ENCODE measurements at places on chromosomes 1 and 21.

DNA sequence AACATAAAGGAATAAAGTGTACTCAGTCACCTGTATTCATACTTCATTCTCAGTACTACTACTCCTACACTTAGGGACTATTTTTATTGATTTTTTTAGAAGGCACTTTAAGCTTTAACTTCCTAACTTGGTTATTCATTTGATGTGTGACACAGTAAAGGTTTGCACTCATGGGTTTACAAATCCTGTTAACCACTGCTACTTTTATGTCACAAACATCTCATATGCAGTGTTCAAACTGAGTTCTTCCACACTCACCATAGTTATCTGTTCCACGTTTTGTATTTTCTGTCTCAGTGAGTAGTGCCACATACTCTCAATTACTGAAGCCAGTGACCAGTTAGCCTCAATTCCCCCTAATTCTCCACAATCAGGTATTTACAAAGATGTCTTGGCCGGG, 33.2 kb downstream of the RCOR3 start:
- no peak for DNase-seq

DNA sequence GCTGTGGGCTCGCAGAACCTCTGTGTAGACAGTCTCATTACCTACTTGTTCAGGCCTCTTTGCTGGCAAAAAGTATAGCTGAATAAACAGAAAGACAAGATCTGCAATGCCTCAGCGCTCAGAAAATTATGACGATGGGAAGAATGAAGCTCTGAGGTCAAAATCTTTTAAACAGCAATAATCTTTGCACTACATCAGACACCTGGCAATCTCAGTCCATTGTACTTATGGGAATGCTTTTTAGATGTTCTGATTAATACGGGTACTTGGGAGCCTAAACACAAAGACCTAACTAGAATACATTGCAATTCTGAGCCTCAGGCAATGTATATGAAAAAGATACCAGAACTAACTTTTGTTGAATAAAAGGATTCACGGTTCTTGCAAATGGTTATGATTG, 410.7 kb downstream of the SMYD3 start:
- DNase-seq, result no peak

- DNase-seq, result peak; percentile 36
Measured at GRCh38 chr1:6646499-6647148, 22.0 kb downstream of the THAP3 start.

DNA sequence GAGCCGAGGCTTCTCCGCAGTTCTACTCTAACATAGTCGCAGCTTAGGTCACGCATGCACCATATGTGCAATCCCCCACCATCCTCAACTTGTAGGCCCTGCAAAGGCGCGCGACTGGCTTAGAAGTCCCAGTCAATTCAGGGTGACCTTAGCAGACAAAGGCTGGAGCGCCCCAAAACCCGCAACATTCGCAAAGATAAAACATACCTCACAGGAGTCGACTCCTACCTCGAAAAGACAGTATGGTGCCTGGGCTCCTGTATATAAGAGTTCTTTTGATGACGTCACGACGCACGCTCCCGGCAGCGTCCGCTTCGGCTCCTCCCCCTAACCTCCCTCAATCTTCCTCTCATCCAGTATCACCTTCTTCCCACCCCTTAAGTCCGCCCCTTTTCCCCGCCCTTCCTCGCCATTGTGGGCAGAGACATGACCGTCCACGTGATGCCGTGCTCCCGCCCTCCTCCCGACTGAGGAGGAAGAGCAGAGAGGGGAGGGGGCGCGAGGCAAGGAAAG, at the start of gene GAS5:
TSS of gene GAS5 (minus strand) at position 237 of the 513 bp plus-strand sequence.
- DNase-seq, result peak; percentile 100

DNA sequence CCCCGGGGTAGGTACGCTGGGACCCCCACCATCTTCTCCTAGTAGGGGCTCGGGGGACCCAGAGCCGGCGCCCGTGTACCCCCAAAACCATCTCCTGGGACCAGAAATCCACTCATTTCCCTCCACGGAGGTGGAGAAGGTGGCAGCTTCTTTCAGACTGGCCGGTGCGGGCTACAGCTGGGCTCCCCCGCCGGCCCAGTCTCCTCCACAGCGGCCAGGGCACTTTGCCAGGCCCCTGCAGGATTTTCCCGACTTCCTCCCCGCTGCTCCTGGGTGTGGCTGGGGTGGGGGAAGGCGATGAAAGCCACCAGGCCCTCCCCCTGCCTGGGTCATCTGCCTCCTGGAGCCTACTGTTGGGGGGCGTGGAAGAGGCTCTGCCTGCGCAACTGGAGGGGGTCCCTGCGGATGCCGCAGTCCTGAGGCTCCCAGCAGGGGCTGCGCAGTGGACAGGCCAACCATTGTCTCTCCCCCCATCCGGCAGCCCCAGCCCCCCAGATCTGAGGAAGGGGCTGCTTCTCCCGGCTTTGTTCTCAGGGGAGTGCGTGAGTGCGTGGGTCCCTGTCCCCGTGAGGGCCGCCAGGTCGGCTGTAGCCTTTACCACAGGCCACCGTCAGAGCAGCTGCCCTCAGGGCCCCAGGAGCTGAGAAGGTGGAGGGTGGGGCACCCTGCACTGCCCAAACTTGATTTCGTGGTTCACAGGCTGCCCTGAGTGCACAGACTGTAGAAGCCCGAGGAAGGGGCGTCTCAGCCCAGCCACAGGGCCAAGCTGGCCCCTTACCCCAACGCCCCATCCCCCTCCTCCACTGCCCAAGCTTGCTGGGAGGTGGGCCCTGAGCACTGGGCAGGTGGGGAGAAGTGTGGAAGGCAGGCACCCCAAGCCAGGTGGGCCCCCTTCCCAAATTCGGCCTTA, 1.3 kb downstream of the AGRN start:
- DNase-seq, result peak; percentile 76

DNA sequence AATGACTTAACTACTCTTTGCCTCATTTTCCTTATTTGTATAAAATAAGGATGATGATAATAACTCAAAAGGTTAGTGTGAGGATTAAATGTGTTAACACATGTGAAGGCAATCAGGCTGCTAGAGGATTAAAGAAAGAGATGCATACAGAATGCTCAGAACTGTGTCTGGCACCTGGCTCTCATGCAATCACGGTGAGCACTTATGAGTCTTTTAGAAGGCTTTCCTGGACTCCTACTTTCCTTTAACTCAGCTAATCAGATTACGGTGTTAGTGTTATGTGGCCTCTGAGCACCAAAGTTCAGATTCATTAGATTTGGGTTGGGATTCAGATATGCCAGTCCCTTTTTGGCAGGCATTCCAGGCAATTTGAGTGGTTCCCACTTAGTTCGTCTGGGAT, 311.6 kb upstream of the USP24 start:
- no peak for DNase-seq

DNA sequence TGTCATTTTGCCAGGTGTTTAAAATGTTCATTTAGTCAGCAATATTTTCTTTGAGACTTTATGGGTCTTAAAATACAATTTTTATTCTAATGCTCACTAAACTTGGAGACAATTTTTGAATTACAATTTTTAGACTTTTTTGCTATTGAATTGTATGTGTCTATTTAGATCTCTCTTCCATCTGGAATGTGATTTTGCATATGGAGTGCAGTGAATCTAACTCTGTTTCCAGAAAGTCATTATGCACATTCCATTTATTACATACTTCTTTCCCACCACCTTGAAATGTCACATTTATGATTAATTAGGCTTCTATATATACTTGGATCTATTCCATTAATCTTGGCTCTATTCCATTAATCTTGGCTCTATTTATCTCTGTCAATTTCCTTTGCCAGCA, 5.6 kb upstream of the TSPEAR start:
- DNase-seq, result no peak

DNA sequence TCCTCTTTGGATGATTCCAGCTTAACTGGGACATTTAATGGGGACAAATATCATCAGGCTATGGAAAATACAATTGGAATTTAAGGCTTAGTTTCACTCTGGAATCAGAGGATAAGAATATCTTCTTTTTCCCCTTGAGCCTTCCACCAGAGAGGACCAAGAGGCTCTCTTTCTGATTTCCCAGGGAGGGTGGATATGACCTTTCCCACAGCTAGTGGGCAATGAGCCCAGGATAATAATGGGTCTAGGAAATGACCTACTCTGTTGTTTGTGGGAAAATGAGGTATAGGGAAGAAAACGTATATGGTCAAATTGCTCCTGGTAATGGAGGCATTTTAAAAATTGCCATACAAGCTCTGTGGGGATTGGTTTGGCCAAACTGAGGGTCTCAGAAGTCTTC, 1.9 kb downstream of the OR6Y1 start:
- no peak for DNase-seq

DNA sequence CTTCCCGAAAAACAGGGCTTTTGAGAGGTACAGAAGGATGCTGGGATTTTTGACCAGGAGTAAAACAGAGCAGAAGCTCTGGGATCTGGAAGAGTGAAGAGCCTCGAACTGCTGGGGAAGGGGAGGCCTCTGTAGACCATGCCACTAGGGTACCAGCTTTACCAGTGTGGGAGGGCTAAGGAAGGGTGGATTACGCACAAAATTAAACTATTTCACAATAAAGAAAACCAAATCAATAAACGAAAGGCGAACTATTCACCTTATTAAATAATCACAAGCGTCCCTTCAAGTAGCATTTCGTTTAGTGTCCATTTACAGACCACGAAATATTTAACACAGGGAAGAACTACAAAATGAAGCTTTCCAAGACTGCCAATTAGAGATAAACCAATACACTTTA, 723 bp downstream of the CZIB start:
- no peak for DNase-seq

GRCh38 chr1:243733670-243734307, 116.3 kb downstream of the AKT3 start:
- DNase-seq, result no peak

DNA sequence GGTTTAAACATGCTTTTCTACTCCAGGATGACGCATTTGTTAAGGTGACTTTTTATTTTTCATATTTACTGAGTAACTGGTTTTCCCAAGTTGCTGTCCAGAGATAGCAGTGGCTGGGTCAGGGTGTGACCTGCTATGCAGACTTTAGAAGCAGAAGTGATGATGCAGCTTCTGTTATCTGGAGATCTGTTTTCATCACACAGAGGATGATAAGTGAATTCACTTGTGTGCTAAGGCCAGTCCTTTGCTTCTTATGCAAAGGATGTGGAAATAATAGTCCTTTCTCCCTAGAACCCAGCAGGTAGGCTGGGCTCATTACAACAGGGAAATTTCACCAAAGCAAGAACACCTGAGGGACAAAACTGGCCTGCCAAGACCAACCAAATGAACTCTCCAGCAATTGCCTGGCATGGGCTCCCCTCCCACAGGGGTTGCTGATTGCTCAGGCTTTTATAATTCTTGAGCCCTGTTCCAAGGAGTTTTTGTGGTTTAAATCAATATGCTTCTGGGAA, 97.8 kb upstream of the LPGAT1 start:
- no peak for DNase-seq

DNA sequence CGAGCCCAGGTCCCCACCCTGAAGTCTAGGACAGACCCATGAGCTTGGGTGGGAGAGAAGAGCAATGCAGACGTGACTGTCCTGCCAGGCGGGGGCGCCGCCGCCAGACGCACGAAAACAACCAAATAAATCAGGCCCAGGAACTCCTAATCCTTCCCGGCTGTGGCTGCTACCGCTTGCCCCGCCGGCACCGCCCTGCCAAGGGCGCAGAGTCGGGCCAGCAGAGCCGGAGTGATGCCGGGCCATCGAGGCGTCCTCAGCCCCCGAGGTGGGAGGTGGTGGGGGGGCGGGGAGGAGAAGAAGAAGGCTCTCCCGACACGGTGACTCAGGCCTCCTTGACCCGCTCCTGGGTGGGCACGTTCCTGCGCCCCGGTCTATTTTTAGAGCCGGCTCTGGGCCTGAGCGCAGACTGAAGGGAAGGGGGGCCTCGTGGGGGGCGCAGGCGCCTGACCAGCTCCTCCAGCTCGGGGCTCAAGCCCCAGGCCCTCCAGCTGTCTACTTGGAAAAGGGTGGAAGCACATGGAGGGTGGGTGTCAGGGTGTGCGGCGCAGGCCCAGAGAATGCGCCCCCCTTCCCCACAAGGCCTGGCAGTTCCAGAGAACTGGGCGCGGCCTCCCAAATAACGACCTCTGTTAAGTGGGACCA, 10.7 kb upstream of the COL16A1 start:
- DNase-seq, result peak; percentile 17

GRCh38 chr1:228990906-228991569, 255.8 kb downstream of the RHOU start:
- DNase-seq, result no peak

- no peak for DNase-seq
Measured at GRCh38 chr1:241332987-241333386, 24.0 kb downstream of the RGS7 start.

GRCh38 chr1:15027515-15027986, 126.0 kb upstream of the TMEM51 start:
- DNase-seq, result peak; percentile 78

DNA sequence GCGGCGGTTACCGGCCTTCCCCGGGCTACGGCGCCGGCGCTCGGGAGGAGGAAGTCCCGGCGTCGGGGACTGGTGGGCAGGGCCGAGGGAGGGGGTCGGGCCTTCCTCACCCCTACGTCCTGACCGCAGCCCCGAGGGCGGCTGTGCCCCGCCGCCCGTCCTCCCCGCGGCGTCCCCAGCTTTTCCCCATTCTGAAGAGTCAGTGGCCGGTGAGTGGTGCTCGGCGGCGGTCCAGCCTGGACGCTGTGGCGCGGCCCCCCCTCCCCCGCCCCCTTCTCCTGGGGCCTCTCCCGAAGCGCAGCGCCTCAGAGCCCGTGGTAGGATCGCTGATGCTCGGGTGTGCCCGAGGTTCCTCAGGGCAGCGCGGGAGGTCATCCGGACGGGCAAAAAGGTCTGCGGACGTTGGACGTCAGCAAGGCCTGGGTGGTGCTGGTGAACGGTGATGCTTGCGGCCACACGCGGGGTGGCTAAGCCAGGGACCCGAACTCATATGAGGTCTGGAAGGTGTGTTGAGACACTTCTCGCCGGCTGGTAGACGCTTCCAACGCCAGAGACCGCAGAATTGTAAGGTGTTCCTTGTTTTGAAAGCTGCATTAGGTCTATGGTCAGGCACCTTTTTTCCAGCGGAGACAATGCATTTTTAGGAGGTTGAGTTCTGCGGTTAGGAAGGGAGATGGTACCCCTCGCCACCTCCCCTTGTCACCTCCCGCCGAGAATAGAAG, 725 bp downstream of the SLC25A33 start:
- peak; percentile 60 for DNase-seq

DNA sequence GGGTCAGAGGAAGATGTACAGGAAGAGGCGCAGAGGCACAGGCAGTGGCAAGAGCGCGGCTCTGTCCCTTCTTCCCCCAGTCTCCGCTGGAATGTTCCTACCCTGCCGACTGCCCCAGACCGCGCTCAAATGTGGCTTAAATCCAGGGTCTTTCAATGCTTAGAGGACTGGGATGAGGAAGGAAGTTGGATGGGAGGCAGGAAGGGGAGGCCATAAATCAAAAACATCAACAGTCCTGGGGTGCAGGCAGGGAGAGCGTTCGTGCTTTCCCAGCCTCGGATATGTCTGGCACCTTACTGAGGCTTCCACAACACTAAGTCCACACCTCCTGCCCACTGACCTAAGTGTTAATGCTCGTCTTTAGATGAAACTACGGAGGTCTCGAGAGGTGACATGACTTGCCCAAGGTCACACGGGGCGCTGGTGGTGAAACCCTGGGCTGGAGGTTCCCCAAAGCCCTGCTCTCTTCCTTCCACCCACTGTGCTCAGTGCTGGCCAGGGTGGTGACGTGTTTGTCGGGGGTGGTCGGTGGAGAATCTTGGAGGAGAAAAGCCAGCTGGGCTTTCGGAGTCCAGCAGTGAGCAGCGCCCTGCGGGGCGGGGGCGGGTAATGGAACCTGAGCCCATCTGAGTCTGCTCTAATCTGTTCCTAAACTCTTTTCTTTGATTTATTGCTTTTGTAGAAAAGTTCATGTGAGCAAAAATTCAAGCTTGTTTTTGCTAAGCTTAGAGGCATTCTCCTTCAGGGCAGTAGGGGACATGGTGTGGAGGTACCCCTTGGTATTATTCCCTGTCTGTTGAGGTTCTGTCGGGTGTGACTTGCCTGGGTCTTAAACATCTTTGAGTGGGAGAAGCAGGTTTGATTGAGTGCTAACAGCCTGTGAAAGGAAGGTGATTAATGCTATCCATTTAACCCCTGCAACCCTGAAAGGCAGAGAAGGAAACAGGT, 708 bp downstream of the CDA start:
- no peak for DNase-seq
